ENCODE measurements at places on chromosomes 2 and 18.
A peak's percentile ranks its signal among the peaks of the same experiment; 100 is the strongest.

- DNase-seq, result no peak
Measured at GRCh38 chr2:205665791-205666190, 16.5 kb upstream of the NRP2 start.

DNA sequence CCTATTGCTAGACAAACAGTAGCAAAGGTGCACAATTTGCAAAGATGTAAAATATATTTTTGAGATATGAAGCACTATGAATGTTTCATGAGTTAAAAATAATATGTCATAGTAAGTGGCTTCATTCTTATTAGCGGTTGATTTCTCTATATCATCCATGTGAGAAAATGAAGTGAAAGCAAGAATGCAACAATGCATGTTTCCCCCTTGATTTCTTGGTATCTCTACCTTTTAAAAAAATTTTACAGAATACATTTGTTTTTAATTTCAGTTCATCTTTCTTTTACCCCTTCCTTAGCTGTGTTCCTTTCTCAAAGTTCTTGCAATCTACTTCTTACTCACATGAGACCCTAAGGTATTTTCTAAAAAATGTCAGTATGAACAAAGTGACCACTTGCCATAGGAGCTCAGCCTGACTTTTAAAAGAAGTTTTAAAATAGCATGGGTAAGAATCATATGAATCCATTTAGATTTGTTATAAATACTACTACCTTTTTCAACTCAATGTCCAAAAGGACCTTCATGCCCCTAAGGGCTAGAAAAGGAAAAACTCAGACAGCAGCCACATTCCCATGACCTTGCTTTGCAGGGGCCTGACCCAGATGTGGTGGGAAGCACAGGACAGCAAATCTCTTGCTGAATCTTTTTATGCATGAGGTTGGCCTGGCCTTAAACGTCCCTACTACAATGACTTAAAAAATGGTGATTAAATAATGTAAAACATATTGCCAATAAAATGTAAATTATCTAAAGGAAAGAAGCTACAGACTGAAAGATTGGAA lies 14.8 kb upstream of the SLC38A11 start:
- no peak for DNase-seq

- no peak for DNase-seq
Measured at GRCh38 chr18:71168557-71169145, 879.8 kb downstream of the SOCS6 start.

DNA sequence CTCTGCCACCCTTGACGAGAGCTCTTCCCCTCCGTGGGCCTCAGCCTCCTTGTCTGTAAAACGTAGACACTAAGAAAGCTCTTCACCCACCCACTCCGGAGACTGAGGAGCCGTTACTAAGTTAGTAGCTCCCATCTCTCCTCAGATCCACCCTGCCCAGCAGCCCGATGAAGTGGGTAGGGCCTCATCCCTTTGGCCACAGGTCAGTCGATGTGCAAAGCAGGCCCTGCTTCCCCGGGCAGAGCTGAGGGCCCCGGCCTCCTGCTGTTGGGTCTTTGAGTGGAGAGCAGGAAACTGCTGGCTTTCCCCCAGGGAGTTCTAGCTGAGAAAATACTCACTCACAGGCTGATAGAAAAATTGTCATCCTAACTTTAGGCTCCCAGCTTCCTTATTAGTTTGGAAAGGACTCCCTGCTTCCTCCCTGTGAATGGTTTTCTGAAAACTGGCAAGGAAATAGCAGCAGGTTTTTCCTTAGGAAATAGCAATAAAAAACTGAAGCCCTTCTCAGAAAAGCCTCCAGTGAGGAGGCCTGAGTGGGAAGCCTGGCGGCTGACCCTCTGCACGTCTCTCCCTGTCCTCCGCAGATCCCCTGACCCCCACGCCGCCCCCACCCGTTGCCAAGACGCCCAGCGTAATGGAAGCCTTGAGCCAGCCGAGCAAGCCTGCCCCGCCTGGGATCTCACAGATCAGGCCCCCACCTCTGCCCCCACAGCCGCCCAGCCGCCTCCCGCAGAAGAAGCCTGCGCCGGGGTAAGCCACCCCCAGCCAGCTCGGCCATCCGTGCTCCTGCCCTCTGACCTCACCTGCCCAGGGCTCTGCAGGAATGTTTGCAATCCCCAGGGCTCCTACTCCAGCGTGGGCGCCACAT lies 30.2 kb downstream of the ITGB1BP1 start:
- no peak for DNase-seq

DNA sequence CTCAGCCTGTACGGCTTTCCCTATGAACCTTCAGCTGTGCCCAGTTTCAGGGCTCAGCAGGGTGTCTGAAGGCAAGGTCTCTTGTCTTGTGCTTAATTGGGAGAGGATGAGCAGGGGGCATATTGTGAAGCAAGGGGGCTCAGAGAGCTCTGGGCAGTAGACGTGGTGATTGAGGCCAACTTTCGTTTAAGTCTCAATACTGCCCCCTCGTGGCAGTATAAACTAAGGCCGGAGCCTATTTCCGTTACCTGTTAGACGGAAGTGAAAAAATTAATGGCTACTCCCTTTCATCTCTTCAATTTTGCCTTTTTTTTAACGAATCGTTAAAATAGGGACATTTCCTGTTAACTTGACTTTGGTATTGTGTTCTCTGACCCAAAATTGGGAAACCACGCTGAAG lies 193.4 kb downstream of the TDRD15 start:
- no peak for DNase-seq

DNA sequence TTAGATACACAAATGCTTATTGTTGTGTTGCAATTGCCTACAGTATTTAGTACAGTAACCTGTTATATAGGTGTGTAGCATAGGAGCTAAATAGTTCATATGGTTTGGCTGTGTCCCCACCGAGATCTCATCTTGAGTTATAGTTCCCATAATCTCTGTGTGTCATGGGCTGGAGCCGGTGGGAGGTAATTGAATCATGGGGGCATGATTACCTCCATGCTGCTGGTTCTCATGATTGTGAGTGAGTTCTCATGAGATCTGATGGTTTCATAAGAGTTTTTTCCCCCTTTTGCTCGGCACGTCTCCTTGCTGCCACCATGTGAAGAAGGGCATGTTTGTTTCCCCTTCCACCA lies 190.5 kb upstream of the SESTD1 start:
- no peak for DNase-seq

DNA sequence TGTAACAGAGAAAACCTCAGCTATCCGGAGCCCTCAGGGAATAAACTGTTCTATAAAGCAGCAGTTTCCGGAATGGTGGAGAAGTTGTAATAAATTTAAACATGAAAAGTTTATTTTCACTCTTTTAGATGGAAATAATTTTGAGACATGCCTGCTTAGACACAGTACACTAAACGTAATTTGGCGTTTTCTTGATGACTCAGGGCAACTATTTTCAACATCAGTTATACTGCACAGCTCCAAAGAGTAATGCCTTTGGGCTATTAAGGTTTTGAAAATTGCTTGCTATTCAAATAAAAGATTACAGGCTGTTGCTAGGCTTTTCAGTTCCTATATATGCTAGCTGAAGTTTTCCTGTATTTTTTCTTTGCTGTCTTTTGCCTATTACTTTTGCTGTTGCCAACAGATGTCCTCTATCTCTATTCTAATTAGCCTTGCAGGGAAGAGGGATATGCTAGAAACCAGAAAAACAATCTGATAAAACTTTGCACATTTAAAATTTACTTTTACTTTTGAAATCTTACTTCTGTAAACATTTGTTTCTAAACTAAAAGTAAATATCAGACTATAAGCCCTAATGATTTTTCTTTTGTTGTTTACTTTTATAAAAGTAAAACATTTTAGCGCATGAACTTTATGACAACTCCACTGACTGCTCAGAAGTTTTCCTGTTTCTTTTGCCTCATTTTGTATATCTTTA lies 113.4 kb upstream of the WDSUB1 start:
- no peak for DNase-seq

- no peak for DNase-seq
Measured at GRCh38 chr2:240585681-240586197, 795 bp upstream of the CAPN10 start.

GRCh38 chr2:169528271-169528701 lies 18.8 kb downstream of the KLHL41 start:
- peak; percentile 26 for DNase-seq

DNA sequence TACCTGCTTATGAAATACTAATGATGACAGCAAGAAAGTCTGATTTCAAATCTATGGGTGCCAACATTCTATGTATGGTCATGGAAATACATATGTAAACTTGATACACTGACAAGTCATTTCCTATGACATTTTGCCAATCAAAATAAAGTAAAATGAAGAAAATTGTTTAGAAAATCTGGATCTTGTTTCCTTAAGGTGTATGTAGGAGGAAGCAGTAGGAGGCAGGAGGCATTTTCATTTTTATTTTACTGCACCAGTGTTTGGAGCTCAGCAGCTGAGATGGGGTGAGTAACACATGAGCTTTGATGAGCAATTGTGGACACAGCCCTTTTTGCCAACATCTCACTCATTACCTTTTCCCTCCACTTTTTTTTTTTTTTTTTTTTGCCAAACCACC lies 167.0 kb downstream of the AFF3 start:
- DNase-seq, result no peak

DNA sequence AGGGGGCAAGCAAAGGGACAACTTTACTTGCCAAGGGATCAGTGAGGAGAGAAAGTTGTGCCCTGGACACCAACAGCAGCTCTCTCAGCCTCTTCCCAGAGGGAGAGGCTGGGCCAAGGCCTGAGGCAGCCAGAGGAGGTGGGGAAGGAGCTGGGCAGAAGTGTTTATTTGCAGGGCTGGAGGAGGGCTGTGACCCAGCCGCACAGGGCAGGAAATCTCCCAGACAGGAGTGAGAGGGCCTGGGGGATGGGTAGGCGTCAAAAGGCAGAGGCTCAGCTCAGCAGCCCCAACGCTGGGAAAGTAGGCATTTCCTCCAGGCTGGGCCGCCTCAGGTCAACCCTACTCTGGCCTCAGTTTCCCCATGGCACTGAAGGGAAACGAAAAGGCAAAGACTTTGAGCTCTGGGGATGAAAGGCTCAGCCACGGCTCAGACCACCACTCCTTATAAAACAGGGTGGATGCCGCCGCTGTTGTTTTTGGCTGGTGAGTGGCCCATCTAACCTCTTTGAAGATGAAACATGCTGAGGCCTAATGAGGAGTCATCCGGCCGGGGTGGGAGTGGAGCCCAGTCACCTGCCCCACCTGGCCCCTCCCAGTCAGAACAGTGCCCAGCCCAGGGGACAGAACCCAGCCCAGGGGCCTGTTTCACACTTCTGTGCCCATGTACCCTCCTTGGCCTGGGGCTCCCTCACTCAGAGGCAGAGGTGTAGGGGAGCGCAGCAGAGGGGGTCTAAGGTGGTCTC lies 21.9 kb upstream of the SEMA4C start:
- DNase-seq, result no peak

- DNase-seq, result peak; percentile 36
Measured at GRCh38 chr2:72973566-72974435, 56.5 kb downstream of the EMX1 start.

DNA sequence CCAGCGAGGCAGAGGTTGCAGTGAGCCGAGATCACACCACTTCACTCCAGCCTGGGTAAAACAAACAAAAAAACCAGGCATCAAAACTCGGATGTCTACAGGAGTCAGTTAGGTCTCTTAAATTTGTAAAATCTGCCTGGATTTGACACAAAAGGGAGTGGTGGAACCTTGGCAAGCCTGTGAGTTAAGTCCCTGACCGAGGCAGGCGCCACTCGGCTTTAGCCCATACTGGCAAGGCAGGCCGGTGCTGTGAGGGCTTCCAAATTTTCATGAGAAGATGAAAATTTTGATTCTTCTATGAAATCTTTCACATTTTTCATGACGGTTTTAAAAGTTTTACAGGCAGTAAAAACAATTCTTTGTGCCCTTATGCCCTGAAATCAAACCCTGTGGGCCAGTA lies 165.8 kb downstream of the FMNL2 start:
- DNase-seq, result no peak
